Colonic mucosa (tissue), 4 donors: ENCODE measurements at places on chromosomes 11 and 22. TPM values are rescaled to one million over a fixed set of nuclear protein-coding genes. Genes with fewer than 3 reads are reported as not detected.

DNA sequence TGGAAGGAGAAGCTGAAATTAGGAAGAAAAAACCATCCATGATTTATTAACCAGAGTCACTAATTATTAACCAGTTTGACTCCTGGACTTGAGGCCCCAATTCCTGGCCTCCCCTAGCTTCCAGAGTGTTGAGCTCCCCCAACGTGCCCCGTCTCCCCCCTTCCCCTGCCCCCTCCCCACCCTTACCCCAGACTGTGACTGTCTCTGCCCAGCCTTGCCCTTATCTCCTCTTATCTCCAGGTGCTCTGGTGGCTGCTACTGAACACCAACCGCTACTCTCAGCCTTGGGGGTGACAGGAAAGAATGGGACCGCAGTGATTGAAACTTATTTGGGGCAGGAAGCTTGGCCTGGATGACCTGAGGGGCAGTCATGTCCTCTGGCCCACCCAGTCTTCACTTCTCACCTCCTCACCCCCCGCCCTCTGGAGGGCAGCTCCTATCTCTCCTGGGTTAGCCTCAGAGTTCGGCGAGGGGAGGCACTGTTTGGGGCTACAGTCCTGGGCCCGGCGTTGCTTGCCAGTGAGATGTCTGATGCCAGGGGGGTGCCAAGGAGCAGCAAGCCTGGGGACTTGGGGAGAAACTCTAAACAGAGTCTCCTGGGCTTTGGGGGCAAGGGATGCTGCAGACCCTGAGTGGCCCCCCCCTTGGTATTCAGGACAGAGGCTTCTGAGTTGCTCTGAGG is 15.5 kb downstream of the NECTIN1 start:
- no peak for DNase-seq

GRCh38 chr22:36546932-36547331 is 18.0 kb upstream of the EIF3D start:
- no peak for DNase-seq

GRCh38 chr11:134652586-134653255 is 240.7 kb upstream of the B3GAT1 start:
- DNase-seq, result peak; percentile 1

DNA sequence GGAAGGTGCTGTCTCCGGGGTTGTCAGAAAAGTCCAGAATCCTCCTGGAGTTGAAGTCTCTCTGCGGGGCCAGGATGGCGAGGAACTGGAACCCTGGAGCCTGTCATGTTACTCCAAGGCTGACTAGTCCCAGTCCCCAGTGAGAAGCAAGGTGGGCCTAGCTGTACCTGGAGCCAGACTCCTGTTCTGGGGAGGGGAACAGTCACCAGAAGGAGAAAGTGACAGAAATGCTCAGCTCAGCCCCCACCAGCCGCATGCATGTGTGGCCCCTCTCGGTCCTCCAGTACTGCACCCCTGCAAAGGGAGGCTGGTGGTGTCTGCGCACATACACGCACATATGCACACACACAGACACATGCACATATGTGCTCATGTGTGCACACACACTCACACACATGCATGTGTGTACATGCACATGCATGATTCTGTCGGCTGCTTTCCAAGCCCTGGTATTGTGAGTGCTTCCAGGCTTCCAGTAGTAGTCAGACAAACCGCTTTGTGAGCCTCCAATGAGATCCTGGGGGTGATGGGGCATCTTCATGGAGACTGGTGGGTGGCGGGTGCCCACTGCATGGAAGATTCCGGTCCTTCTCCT is 54.3 kb downstream of the RTL6 start:
- DNase-seq, result no peak

The CALCA gene
- 0.29 TPM for total RNA-seq
